GM12878 (cell line): ENCODE measurements at places on chromosomes 4 and X.

DNA sequence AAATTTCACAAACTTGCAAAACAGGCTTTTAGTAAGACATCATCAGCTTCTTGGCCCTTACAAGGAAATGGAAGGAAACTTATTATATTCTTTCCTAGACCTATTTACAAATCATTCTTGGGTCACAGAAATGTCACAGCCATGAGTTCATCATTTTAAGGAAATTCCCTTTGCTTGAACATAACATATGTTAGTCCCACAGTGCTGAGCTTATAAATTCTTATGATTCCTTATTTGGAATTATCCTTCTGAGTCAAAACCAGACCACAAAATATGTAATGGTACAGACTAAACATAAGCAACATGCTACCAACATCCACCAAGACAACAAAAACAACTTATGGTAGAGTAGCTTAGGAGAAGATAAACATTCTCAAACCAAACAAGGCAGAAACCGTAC, 236.9 kb upstream of the CTSO start:
- DNase-seq = no peak

DNA sequence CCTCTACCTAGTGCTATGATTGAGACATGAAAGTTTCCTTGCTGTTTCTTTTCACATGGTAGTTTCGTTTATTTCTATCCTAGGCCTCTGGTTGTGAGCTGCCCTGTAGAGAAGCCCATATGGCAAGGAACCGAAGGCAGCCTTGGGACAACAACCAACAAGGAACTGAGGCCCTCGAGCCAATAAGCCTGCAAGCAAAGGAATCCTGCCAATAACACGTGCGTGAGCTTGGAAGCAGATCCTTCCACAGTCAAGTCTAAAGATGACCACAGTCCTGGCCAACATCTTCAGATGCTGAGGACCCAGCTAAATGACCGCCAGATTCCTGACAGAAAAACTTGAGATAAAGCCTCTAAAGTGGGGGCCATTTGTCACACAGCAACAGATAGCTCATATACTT, 100.4 kb upstream of the FAM9B start:
- DNase-seq = no peak

DNA sequence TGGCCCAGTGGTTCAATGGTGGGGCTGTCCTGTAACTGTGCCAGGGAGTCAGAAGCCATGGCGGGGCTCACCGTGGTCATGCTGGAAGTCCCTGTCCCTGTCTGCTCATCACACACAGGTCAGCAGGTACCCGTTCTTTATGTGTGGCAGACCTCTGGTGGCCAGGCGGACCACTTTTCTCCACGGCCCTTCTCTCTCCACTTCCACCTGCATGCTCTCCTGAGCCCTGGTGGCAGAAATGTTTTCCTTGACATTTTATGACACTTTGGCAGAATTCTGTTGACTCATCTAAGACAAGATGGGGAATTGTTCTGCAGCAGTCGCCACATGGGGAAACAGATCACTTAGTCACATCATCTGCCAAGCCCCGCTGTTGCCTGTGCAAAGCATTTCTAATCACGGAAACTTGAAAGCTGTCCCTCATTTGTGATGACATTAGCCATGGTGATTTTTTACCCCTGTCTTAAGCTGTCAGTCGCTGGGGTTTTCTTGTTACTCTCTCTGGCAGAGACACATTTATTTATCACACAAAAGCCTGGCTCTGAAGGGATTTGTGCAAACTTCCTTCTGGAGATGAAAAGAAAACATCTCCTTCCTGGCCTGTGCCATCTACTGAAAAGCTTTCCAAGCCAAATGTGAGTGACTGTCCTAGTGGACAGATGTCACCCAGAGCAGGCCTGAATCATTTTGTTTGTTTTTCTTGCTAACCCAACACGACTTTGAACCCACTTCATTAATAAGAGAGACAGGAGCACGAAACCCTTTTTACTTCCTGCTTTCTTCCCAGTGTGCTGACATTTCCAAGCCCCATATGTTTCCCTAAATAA, 38.8 kb upstream of the STIM2 start:
- no peak for DNase-seq

- DNase-seq = peak; percentile 45
These were observed 1.6 kb downstream of the CASK start for GRCh38 chrX:41921492-41922430.

- no peak for DNase-seq
These were observed 339.5 kb upstream of the DIPK2B start for GRCh38 chrX:45540181-45540580.

GRCh38 chr4:12562021-12562420, 922.1 kb downstream of the RAB28 start:
- no peak for DNase-seq

DNA sequence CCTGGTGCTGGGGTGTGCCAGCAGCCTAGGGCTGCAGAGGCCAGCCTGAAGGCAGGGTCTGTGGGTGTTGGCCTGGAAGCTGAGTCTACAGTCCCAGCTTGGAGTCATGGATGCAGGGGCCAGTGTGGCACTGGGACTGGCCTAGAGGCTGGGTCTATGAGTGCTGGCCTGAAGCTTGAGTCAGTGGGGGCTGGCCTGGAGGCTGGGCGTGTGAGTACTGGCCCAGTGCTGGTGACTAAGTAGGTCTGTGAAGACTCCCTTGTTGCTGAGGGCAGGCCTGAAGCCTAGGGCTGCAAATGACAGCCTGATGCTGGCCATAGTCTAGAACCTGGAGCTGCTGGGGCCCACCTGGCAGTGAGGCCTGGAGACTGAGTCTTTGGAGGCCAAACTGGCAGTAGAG, 31.3 kb upstream of the ALG13 start:
- no peak for DNase-seq

DNA sequence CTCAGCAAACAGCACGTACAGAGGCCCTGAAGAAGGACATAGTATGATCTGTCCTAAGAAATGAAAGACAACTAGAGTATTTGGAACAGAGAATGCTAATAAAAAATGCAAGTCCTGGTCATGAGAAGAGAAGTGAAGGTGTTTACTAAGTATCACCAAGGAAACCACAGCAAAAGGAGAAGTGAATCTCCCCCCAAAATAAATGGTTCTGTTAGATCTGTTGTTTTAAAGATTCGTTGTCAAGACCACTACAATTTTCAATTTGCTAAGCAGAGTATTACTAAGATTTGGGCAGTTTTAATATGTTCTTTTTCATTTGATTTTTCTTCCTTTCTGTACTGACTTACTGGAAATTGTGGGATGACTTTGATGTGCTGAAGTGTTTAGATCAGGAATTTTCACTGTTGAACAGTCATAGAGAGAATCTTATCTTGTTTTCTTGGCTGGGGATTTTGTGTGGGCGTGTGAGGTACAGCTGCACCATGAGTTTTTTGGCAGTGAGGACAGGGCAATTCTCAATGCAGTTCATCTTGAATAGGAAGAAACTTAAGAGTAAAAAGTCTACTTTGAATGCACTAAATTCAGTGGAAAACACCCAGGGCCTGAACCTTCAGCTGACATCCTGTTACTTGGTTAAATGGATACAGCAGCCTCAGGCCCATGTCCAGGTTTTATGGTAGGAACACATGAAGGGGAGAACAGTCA, 132.2 kb downstream of the STIM2 start:
- peak; percentile 72 for DNase-seq

DNA sequence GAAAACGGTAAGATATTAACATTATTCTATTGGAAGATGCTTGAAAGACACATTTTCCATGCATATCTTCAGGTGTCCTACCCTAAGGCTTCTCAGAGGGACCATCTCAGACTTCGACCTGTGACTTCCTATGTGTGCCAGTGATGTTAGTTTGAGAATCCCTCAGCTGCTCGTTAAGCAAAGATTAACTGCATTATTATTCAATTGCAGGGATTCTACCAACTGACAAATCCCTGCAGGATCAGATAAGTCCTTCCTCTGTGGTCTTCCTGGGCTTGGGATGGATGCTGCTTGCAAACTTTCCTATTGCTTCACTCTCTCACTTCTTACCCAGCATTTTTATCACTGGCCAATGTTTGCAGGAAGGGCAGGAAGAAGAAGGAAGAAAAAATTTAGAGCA, 83.0 kb upstream of the PPARGC1A start:
- DNase-seq = no peak

DNA sequence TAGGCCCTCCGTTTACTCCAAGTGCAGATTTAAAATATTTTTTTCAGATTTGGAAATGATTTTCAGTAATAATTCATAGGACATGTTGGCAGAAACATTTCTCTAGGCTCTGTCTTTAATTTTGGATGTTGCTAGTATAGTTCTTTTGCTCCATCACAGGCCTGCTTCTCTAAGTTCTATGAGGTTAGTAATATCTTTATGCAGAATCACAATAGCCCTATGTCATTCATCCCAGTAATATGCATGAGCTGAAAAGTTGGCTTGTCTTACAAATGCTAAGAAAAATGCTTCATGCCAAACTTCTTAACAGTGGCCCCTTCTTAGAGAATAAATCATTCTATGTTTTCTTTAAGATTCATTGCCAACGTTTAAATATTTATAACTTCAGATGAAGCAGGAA, 148.3 kb upstream of the TLL1 start:
- DNase-seq = no peak

DNA sequence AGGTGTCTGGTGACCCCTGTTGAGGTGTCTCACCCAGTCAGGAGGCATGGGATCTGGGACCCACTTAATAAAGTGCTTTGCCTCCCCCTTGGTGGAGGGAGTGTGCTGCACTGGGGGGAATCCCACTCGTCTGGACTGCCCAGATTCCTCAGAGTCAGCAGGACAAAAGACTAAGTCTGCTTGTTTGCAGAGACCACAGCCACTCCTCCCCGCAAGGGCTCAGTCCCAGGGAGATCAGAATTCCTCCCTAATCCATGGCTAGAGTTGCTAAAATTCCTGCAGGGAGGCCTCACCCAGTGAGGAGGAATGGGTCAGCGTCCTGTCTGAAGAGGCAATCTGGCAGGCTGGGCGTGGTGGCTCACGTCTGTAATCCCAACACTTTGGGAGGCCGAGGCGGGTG, 442.2 kb downstream of the PABPC4L start:
- no peak for DNase-seq

- DNase-seq = no peak
These were observed 6.2 kb downstream of the JCHAIN start for GRCh38 chr4:70660106-70660505.

- no peak for DNase-seq
These were observed 122.9 kb downstream of the RS1 start for GRCh38 chrX:18548996-18549395.

GRCh38 chr4:20764366-20764992, 64.2 kb downstream of the PACRGL start:
- DNase-seq = no peak

- no peak for DNase-seq
These were observed 27.3 kb upstream of the ACSL4 start for GRCh38 chrX:109760209-109760921.

DNA sequence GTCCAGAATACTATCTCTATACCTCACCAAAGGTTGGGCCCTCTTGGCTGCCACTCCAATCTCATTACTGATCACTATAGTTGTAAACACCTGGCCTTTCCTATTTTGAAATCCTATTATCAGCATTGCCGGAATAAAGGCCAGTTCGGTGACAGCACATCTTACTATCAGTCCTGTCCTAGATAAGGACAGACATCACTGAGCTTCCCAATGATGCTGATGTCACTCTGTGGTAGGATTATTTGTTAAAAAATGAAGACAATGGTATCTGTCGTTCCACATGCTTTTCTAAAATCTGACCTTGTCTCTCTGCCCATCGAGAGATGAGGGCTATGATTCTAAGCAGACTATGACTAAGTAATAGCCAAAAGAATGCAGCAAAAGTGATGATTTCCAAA, 260.4 kb downstream of the PDGFC start:
- no peak for DNase-seq

DNA sequence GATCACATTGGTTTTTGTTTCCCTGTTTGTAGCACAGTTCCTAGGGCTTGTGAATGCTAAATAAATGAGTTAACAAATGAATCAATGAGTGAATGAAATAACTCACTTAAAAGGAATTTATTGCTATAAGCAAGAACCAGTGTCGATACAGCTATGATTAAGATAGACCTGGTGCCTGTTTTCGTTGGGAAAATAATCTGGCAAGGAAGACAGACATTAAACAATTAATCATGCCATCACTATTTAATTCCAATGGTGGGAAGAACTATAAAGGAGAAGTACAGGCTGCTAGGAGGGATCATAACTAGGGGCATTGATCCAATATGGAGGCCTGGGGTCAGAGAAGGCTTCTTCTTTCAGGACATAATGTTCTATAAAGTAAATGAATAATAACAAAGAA, 4.5 kb upstream of the CBR4 start:
- no peak for DNase-seq

DNA sequence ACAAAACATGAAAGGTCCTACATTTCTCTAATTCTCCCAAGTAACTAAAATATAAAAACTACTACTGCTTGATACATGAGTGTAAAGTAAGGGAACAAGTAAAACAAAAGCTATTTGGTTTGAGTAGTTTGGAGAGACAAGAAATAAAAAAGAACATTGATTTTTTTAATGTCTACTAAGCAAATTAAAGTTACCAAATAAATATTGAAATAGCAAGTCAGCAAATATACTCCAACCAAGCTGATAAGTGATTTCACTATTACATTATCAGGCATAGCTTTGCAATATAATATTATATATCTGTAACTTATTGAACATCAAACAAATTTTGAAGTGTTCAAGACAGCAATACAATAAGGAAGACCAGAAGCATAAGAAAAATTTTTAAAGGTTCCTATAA, 60.3 kb downstream of the LCORL start:
- DNase-seq = no peak

GRCh38 chrX:25531096-25531495, 515.3 kb upstream of the ARX start:
- no peak for DNase-seq
